Kasumi-1 (cell line): ENCODE measurements at places on chromosomes 7 and 10.

DNA sequence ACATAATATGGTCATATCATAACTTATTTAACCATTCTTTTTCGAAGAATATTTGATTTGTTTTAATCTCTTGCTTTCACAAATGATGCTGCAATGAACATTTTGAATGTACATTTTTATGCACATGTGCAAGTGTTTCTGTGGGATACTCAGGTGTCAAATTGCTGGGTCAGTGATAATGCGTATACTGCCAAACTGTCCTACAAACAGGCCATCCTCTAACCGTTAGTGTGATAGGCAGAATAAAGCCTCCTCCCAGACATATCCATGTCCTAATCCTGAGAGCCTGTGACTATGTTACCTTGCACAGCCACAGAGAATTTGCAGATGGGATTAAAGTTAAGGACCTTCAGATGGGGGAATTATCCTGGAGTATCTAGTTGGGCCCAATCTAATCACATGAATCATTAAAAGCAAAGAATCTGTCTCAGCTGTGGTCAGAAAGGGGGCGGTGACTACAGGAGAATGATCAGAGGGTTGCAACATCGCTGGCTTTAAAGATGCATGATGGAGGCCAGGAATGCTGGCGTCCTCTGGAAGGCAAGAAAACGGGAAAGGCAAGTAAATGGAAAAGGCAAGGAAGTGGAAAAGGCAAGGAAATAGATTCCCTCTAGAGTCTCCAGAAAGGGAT is 46.7 kb downstream of the FZD1 start:
- DNase-seq = no peak

DNA sequence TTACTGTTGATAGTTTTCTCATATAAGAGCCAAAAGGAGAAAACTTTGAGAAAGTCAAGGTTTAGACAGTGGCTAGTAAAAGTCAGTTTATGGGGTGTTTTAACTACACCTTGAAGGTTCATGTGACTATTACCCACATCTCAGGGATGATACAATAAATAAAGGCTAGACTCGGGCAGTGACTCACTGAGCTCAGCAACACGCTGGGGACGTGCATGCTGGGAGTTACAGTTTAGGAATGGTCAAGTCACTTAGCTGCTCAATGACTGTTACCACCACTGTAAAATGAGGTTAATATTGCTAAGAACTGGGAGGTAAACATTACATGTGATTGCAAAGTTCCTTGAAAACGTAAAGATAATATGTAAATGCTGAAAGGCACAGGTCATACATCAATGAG is 1254.4 kb upstream of the PHF14 start:
- no peak for DNase-seq

GRCh38 chr10:3350617-3351258 is 178.2 kb upstream of the PITRM1 start:
- DNase-seq = peak; percentile 15

DNA sequence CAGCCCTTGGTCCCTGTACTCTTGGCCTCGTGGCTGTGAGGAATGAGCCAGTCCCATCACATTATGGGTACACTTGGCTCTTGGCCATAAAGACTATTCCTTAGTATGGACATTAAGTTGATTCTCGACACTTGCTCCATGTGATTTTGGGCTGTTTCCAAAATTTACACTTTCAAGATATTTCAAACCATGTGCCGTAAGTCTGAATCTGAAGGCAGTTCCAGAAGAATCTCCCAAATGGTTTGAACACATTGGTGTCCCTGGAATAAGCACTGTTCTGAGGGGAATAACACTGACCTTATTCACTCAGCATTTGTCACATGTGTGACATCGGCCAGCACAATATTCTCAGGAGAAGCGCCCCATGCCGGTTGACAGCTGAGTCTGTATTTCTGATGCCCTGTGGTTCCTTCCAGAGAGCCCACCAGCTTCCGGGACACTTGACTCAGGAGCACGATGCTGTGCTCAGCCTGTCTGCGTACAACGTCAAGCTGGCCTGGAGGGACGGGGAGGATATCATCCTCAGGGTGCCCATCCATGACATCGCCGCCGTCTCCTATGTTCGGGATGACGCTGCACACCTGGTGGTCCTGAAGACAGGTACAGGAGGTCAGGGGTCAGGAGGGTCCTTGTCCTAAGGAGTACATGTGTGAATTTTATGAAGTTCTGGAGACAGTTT is 24.6 kb downstream of the NACAD start:
- DNase-seq = no peak

GRCh38 chr7:117731455-117731854 is 141.8 kb downstream of the CTTNBP2 start:
- DNase-seq = peak; percentile 25

- DNase-seq = no peak
Measured at GRCh38 chr7:75596727-75597614, 104.9 kb downstream of the SPDYE5 start.
